Cardiac septum (tissue), 1 donor: ENCODE measurements at places on chromosomes 12 and 14. TPM values are rescaled to one million over a fixed set of nuclear protein-coding genes. Genes with fewer than 3 reads are reported as not detected.

GRCh38 chr12:116066381-116067230 is 210.9 kb downstream of the MED13L start:
- no peak for DNase-seq

GRCh38 chr12:97275728-97276590 is 186.6 kb upstream of the RMST start:
- no peak for DNase-seq

DNA sequence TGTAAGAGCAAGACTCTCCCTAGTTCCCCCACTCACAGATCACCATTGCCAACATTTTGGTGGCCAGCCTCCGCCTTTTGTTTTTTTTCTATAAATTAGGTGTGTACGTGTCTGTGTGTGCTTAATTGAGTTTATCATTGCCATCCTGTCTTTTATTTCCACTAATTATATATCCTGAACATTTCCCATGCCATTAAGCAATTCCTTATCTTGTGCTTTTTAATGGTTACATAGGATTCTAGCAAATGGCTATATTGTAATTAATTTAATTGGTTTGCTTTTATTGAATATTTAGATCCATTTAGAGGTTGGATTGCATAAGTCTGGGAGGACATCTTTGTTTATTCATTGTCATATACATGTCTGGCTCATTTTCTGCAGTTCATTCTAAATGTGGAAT is 107.3 kb upstream of the RTL1 start:
- no peak for DNase-seq

DNA sequence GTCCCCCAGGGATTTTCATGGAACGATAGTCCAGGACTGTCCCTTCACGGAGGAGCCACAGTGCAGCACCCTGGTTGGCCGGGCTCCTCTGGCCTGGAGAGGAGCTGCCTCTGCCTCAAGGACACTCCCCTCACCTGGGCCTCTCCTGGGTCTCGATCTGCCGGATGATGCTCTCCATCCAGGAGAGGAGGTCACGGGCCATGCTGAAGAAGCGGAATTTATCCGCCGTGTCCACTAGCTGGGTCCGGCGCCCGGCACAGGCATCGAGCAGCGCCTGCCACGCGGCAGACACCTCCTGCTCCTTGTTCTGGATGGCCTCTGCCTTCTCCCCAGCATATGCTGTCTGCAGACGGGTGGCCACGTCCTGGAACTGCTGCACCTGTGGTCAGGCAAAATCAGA is 66.5 kb downstream of the PLEKHG3 start:
- DNase-seq = no peak

DNA sequence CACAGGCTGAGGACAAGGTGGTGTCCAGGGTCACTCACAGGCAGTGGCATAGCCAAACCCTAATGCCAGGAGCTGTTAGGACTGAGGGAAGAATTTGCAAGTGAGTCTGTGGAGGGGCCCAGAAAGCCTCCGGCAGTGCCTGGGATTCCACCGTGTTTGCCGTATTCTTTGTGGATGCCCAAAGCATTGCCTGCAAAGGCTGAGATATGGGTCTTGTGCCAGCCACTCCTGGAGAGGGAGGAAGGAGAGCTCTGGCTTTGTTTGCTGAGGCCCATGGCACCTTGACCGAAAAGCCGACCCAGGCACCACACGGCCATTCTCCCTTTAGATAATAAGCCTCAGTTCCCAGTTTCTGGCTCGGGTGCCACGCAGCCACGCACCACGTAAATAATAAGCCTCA is 35.8 kb upstream of the GALNT9 start:
- DNase-seq = no peak

- DNase-seq = no peak
These were observed 51.8 kb downstream of the GNG2 start for GRCh38 chr14:51912112-51912786.

DNA sequence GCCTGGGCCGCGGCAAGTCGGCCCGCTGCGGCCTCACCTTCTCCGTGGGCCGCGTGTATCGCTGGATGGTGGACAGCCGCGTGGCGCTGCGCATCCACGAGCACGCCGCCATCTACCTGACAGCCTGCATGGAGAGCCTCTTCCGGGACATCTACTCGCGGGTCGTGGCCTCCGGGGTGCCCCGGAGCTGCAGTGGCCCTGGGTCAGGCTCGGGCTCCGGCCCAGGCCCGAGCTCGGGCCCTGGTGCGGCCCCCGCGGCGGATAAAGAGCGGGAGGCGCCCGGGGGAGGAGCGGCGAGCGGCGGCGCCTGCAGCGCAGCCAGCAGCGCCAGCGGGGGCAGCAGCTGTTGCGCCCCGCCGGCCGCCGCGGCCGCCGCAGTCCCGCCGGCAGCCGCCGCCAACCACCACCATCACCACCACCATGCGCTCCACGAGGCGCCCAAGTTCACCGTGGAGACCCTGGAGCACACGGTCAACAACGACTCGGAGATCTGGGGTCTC is 226.2 kb upstream of the CRY1 start:
- no peak for DNase-seq

The RTRAF gene
- total RNA-seq = 159 TPM

The HOTAIR gene
- not detected for total RNA-seq

The RPS6KL1 gene
- 19.8 TPM for total RNA-seq

The GPR135 gene
- total RNA-seq = 3.2 TPM
